ENCODE measurements at places on chromosomes 7 and 10. TPM values are rescaled to one million over a fixed set of nuclear protein-coding genes. Genes with fewer than 3 reads are reported as not detected.

GRCh38 chr7:106514881-106515280 is 146.1 kb downstream of the CCDC71L start:
- DNase-seq = no peak

DNA sequence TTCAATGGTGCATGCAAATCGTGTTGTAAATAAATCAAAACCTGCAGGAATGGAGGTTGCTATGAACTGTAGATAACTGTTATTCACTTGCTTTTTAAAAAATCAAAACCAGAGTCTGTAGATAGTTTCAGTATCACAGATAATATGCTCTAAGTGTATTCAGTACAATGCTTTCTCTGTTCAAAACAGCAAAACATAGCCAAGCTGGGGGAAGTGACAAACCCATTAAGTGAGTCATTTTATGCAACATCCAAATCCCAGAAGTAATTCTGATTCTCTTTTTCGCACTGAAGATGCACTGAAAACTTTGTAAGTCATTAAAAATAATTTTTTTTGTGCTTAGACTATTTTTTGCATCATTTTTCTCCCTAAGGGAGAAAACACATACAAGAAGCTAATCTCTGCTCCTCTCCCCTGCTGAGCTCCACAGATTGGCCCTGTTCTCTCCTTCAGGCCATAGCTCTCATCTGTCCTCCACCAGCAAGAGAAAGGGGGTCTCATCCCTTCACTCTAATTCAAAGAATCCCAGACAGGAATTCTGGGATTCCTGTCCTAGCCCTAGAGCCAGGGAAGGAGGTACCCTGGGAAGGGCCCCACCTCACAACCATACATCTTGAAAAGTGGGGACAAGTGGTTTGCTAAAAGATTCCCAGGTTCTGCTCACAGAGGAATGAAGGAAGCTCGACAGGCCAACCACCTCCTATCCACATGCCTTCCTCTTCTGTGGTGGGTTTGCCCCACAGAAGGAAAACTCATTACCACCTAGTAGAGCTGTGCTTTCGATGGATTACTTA is 4.9 kb downstream of the PRTFDC1 start:
- DNase-seq = no peak

- DNase-seq = no peak
These were observed 2.2 kb upstream of the PDE1C start for GRCh38 chr7:32072397-32072796.

DNA sequence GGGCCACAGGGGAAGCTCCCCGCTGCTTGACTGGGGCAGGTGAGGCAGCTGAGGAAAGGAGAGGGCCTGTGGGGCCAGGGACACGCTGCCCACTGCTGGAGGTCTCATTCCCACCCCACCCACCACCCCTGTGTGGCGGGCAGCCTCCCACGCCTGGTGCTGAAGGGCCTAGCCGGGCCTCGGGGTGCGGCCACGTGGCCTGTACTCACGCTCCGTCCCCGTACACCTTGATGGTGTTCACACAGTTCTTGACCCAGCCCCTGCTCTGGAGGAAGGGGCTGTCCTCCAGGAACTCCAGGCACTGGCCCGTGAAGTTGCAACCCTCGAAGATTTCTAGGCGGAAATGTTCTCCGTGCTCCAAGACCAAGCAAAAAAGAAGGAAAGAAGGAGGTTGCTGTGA is 4.0 kb downstream of the CRYGN start:
- no peak for DNase-seq

DNA sequence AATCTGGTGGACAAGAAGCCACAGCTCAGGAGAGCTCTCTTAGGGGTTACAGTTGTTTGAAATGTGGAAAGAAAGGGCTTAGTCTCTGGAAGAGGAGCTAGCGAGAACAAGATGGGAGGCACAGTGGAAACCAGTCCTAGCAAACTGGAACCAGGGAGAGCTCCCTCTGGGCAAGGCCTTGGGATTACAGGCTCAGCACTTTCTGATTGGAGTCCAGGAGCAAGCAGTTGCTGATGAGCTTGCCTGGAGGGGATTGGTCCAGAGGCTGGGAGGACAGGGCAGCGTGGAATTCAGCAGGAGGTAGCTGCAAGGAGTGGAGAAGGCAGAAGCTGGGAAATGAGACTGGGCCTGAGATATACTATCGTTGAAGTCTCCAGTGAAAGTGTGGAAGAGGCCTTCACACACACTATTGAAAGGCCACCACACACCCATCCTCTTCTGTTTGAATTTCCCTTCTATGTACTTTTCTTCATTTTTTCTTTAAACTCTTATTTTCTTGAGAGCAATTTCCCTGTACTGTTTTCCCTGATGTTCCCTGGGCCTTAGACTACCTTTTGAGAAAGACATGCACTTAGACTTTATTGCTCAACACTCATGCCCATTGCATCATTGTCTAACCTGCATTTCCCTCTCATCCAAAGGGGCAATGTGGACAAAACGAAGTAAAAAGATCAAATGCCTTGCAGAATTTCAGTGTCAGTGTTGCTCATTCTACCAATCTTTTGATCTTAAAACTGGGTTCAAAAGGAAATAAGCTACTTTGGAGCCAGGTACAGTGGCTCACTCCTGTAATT is 57.8 kb upstream of the LANCL2 start:
- DNase-seq = no peak

- DNase-seq = peak; percentile 68
These were observed 99.2 kb downstream of the FOXL3 start for GRCh38 chr7:388961-389701.

GRCh38 chr7:17646253-17646956 is 293.9 kb downstream of the SNX13 start:
- DNase-seq = no peak

GRCh38 chr7:36161996-36162395 is 8.9 kb downstream of the EEPD1 start:
- no peak for DNase-seq

- no peak for DNase-seq
These were observed 66.8 kb downstream of the UPF2 start for GRCh38 chr10:11975795-11976194.

- DNase-seq = no peak
These were observed 695.6 kb downstream of the PARD3 start for GRCh38 chr10:34119456-34119855.

DNA sequence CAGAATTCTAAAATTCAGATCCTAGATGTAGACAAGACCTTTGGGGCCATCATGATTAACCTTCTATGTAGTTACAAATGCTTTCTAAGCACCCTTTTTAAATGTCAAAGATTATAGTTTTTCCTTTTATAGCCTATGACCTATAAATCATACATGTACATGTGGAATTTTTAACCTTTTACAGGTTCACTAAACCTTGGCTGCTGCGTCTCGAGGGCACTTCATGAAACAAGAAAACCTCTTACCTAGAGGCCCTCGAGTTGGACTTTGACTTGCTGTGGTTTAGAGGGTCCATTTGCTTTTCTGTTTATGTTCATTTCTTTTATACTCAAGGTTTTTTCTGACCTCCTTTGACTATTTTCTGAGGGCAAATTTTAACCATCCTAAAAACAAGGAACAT is 302.2 kb downstream of the CSTF2T start:
- no peak for DNase-seq

GRCh38 chr10:122085423-122085911 is 96.5 kb downstream of the TACC2 start:
- peak; percentile 33 for DNase-seq

- DNase-seq = no peak
These were observed 67.2 kb downstream of the ADD3 start for GRCh38 chr10:110074758-110075671.

- DNase-seq = no peak
These were observed 128.7 kb downstream of the ELAPOR2 start for GRCh38 chr7:86930554-86931307.

- DNase-seq = no peak
These were observed 818 bp upstream of the SUPV3L1 start for GRCh38 chr10:69179089-69179742.

- DNase-seq = no peak
These were observed 35.3 kb upstream of the SLF2 start for GRCh38 chr10:100877461-100877850.

- DNase-seq = no peak
These were observed 367.3 kb downstream of the CXCL12 start for GRCh38 chr10:44017483-44018145.

DNA sequence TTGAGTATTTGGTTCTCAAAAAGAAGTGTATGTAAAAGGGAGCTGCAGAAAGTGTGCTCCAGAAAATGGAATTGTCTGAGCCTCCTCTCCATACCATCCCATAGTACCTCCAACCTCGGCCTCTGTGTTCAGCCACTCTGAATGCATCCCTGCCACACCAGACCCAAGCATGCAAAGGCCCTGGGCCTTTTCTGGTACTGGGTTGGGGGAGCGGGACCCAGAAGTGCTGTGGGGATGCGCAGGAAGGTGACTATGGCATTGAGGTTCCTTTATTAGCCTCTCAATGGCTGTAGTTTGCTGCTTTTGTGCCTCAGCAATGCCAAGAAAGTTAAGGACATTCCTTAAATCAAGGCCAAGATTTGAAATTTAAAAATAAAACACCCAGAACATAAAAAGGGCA is 2.1 kb upstream of the KCNMA1 start:
- DNase-seq = no peak

GRCh38 chr10:69226919-69227450 is 6.9 kb downstream of the HKDC1 start:
- no peak for DNase-seq

DNA sequence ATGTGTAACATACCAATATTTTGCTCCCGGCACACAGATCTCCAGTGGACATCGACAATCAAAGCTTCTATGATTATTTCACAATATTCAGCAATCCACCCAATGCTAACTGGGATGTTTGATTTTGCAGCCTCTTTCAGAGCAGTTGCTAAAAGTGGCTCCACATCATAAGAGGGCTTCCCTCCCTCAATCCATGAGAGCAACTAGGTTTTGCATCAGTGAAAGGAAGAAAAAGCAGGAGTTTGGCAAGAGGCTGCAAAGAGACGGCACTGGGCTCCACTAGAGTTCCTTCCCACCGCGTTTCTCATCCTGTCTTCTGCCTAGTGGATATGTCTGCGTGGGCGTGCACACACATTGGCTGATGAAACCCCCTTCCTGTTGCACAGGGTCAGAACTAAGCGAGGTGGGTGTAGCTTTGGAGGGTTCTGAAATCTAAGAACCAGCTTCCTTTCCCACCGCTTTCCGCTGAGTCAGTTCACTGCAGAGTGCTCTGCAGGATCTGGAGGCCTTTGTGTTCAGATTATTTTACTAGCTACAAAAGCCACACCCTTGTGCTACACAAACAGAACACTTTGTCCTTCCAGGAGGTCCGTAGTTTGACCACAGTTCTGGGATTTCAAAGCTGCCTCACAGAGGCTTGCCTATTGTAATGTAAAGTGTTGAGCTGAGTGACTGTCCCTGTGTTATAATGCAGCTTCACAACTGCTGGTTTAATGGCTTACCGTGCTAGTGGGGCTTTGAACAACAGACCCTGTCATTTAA is 28.1 kb downstream of the ARL4A start:
- peak; percentile 63 for DNase-seq

GRCh38 chr7:128778946-128779345 is 3.4 kb upstream of the OPN1SW start:
- DNase-seq = no peak

- DNase-seq = no peak
These were observed 4.3 kb downstream of the SNX8 start for GRCh38 chr7:2309889-2310331.

Gene GJD4
- not detected for total RNA-seq

Gene LBX1
- not detected for total RNA-seq

Gene CYP3A7
- not detected for total RNA-seq

Gene SPDYE2
- total RNA-seq = not detected

Gene OR6V1
- total RNA-seq = not detected

Gene HOXA7
- 4.7 TPM for total RNA-seq

Gene OR2AE1
- total RNA-seq = 0.36 TPM

Gene NKX1-2
- total RNA-seq = not detected

Gene MCM10
- total RNA-seq = 0.81 TPM

Gene SLC16A12
- 0.21 TPM for total RNA-seq

Gene CFAP46
- total RNA-seq = not detected

Gene NKX2-3
- 0.60 TPM for total RNA-seq

Gene IL15RA
- 19.0 TPM for total RNA-seq

Gene HGF
- 55.9 TPM for total RNA-seq

Gene TRIM50
- 2.2 TPM for total RNA-seq

Gene DKK1
- total RNA-seq = 2.4 TPM

Gene SAMD9L
- total RNA-seq = 10.8 TPM
